ENCODE measurements at places on chromosomes 13 and 19. TPM values are rescaled to one million over a fixed set of nuclear protein-coding genes. Genes with fewer than 3 reads are reported as not detected.
A peak's percentile ranks its signal among the peaks of the same experiment; 100 is the strongest.

DNA sequence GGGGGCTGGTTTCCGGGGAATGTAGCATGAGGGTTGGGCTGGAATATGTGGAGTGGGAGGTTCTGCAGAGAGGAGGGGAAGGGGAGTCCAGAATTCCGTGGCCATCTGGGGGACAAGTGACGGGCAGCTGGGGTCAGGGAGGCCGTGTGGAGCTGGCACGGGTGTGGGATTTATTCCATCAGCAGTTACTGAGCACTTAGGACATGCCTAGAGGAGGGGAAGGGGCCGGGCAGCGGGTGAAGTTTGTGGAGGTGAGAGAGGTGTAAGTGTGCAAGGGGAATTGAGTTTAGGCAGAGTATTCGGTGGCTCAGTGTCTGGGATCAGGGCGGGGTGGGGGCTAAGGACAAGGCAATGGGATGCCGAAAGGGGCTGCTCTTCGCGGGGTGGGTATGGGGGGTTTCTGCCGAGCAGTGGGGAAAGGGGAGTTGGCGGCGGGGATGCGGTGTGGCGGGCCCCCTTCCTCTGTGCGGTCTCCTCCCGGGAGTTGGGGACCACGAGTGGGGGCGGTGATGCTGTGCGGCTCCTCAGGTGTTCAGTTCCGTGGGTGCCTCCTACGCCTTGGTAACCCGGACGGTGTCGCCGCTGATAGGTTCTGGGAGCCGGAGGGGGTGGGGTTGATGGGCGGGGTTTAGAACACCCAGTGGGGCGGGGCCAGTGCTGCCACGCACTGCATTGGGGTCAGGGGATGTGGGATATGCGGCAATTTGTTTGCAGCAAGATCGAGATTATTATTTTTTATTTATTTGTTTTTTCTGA is 5.4 kb downstream of the CCDC61 start:
- no peak for DNase-seq

GRCh38 chr19:16896146-16897028 is 7.6 kb downstream of the F2RL3 start:
- no peak for DNase-seq

DNA sequence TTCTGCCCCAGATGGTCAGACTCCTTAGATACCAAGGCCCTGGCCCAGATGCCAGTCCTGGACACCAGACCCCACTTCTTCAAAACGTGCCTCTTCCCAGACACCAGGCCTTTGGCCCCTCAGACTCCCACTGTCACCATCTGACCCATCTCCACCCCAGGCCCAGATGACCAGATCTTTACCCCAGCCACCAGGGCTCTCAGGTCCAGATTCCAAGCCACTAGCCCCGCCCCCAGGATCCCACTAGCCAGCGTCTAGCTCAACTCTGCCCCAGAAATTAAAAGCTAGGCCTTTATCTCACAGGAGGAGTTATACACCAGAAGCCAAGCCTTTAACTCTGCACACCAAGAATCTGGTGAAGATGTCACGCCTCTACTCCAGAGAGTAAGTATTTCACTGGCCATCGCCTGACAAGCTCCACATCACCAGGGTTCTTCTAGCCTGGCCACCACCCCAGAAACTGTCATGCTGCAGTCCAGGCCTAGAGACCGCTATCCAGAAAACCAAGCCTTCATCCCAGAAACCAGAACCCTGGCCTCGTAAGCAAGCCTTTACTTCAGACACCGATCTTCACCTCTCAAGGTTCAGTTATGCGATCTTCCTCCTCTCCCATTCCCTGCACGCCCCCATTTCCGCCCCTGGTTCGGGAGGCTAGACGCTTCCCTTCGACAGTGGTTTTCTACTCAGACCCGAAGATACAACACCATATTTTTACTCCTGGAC is 595 bp downstream of the XAB2 start:
- DNase-seq, result no peak

- DNase-seq, result no peak
Observed at GRCh38 chr19:3882041-3882384, 1.5 kb downstream of the ATCAY start.

- DNase-seq, result no peak
Observed at GRCh38 chr19:39603825-39604224, 1.5 kb downstream of the LGALS13 start.

- no peak for DNase-seq
Observed at GRCh38 chr19:7877249-7877836, 3.2 kb upstream of the PRR36 start.

DNA sequence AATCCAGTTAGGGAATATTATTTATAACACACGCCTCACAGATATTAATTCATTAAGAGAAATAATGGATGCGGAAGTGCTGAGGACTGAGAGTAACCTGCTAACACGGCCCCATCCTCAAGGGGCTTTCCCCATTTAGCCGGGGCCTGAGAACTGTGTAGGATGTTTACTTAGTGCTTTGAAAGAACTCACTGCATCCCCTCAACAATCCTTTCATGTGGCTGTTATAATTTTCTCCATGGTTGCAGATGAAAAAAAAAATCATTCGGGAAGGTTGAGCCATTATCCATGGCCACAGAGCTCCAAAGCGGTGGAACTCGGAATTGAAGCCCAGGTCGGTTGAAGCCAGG is 98.2 kb downstream of the ING1 start:
- DNase-seq, result no peak

Gene CEACAM6
- total RNA-seq, result not detected

Gene OR7C1
- total RNA-seq, result 0.06 TPM

- DNase-seq, result peak; percentile 40
Observed at GRCh38 chr19:10454267-10454666, 33.9 kb downstream of the PDE4A start.

- no peak for DNase-seq
Observed at GRCh38 chr13:105579821-105580710, 955.4 kb downstream of the EFNB2 start.

All from LHCN-M2 (cell line).